ENCODE measurements at places on chromosomes 6 and 20. TPM values are rescaled to one million over a fixed set of nuclear protein-coding genes. Genes with fewer than 3 reads are reported as not detected.

DNA sequence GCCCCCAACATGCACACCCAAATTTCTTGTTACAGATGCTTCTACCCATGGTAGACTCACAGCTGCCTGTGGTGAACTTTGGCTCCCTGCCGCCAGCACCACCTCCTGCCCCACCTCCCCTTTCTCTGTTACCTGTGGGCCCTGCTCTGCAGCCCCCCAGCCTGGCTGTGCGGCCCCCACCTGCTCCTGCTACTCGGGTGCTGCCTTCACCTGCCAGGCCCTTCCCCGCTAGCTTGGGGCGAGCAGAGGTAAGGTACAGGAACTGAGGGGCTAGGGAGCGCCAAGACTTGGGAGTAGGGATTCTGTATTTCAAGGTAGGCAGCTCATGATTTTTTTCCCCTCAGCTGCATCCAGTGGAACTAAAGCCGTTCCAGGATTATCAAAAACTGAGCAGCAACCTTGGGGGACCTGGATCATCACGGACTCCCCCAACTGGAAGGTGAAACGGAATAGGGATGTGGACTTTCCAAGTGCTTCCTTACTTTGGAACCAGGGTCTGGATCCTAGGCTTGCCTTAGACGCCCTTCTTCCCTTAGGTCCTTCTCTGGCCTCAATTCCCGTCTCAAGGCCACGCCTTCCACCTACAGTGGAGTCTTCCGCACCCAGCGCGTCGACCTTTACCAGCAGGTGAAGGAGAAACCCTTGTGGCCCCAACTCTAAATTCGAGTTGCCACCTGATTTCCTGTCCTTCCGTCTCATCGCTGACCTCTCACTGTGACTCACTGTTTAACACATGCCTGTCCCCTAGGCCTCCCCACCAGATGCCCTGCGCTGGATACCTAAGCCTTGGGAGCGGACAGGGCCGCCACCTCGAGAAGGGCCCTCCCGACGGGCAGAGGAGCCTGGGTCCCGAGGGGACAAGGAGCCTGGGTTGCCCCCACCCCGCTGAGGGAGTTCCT is 15.5 kb downstream of the BAG6 start:
- no peak overlapping the region for H3K27ac ChIP-seq

CALHM5 gene
- 1.0 TPM for total RNA-seq

LHFPL5 gene
- not detected for total RNA-seq

GRCh38 chr6:112343977-112344376 is 3.2 kb upstream of the RFPL4B start:
- no peaks in the 10 kb centered on the region for H3K36me3 ChIP-seq
- H3K27me3 ChIP-seq = no peaks in the 10 kb centered on the region
- H3K27ac ChIP-seq = no peak overlapping the region
- DNase-seq = no peak
- no peak overlapping the region for H3K4me3 ChIP-seq
- no peaks in the 10 kb centered on the region for H3K4me1 ChIP-seq

DNA sequence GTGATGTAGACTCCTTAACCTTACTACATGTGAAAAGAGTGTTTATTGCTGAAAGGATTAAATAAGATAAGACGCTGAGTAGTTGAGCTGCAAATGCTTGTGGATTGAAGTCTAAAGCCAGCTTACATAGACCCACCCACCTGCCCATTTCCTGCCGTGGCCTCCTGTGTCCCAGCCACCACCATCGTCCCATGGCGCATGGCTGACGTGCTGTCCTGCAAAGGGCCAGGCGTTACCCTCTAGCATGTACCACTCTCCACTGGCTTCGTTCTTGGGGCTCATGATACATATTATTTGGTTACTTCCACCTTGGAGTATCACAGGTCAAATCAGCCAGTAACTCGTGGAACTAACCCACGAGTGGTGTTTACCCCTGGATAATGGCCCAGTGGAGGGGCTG is 181.8 kb downstream of the CDH4 start:
- H3K4me3 ChIP-seq = no peak overlapping the region
- no peaks in the 10 kb centered on the region for H3K4me1 ChIP-seq
- DNase-seq = no peak
- H3K27me3 ChIP-seq = no peaks in the 10 kb centered on the region
- no peaks in the 10 kb centered on the region for H3K36me3 ChIP-seq

All from upper lobe of left lung (tissue), 6 donors.